AG04450 (cell line): ENCODE measurements at places on chromosomes 16 and 17.
A peak's percentile ranks its signal among the peaks of the same experiment; 100 is the strongest.

GRCh38 chr17:16437083-16437482 is 21.7 kb downstream of the TRPV2 start:
- DNase-seq, result no peak

- no peak for DNase-seq
These were observed 17.1 kb upstream of the CCR7 start for GRCh38 chr17:40582328-40582901.

- no peak for DNase-seq
These were observed 157.2 kb downstream of the SNX29 start for GRCh38 chr16:12133729-12134128.

GRCh38 chr17:78563189-78564145 is 13.7 kb downstream of the DNAH17 start:
- no peak for DNase-seq

DNA sequence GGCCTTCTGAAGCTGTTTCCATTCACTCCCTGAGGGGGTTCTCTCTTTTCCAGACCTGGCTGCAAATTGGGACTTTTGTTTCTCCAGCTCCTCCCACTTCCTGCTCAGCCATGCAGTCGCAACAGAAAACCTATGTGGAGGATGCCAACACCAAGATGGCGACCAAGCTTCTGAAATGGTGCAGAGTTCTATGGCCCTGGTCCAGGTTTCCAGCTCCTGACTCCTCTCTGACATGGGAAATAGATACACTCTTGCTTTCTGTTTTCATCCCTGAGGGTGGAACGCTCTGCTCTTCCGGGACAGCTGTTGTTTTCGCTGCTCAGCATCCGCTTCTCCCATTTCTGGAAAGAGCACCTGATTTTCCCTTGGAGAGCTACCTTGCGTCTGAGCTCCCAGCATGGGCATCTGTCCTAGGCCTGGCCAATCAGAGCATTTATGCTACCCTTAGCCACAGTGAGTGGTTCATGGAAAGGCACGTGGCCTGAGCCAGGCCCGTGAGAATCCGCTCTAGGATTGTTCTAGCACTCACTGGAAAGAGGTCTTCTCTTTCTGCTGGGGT is 8.1 kb downstream of the GPRC5B start:
- DNase-seq, result no peak

DNA sequence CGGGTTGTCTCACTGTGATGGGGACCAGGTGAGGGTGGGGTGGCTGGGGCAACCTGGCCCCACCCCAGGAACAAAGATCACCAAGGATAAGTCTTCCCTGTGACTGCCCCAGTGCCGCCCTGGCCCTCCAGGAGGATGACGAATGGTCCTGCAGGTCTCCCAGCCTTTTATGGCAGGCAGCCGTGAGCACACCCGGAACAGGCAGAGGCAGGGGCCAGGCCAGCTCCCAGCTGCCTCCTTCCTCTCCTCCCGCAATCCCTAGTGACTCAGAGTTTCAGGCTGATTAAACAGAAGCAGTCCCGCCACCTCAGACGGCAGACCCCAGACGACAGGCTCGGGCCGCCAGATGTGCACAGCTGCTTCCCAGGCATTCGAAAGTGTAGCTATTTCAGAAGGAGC is 13.3 kb downstream of the JUP start:
- peak; percentile 74 for DNase-seq

GRCh38 chr17:64110379-64111152 is 19.4 kb downstream of the ERN1 start:
- no peak for DNase-seq

GRCh38 chr17:73005360-73005759 is 87.1 kb downstream of the SLC39A11 start:
- DNase-seq, result no peak

- no peak for DNase-seq
These were observed 4.5 kb upstream of the GALK1 start for GRCh38 chr17:75769536-75769935.

GRCh38 chr16:78321620-78322360 is 222.3 kb downstream of the WWOX start:
- no peak for DNase-seq

DNA sequence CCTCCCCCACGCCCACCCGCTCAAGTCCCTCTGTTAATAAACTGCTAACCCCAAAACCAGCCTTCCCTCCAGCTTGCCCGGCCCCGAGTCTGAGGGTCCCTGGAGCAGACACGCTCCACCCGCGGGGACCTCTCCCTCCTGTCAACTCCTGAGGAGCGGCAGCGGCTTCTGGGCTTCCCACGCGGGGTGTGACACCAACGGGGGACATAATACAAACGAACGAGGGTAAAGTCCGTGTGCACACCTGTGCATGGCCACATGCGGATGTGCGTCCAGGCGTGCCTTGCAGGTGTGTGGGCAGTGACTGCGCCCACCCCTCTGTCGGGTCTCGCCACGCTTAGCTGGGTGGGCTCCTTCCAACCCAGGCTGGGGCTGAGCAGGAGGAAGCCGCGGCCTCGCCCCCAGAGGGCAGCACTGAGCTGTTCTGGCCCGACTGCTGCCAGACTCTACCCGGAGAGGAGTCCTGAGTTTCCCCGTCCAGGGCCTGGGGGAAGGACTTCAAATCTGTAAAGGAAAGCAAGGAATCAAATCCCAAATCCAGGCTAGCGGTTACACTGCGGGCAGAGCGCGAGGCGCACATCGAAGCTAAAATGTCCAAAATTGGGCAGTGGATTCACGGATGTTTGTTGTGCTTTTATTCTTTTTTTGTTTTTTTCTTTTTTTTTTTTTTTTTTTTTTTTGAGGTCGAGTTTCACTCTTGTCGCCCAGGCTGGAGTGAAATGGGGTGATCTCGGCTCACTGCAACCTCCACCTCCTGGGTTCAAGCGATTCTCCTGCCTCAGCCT is 24.2 kb upstream of the KRT17 start:
- peak; percentile 61 for DNase-seq

DNA sequence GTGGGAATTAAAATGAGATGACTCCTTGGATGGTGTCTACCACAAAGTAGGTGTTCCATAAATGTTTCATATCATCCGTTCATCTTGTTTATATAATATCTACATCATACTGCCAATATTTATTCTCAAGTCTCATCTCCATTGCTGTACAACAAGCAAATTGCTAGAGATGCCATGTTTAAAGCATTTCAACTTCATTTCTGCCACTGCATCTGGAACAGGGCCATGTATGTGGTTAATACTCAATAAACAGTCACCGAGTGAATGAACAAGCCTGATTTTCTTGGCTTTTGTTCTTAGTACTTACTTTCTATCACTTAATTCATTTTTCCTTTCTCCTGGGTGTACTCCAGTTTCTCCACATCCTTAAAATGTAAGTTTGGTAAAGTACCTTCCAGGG is 107.6 kb downstream of the KCNJ2 start:
- no peak for DNase-seq

- no peak for DNase-seq
These were observed 8.5 kb downstream of the TEKT1 start for GRCh38 chr17:6823011-6823442.

DNA sequence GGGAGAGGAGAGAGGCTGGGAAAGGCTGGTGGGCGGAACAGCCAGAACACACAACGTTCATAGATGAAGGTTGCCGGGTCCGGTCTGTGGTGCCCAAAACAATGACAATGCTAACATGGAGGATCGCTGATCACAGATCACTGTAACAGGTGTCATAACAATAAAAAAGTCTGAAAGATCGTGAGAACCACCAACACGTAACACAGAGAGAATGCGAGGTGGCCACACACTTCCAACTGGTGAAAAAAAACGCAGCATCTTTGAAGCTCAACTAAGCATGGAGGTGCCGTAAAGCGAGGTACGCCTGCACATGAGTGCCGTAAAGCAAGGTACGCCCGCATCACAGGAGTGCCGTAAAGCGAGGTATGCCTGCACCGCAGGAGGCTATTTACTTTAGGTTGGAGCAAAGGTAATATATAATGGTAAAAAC is 42.3 kb downstream of the ABR start:
- DNase-seq, result no peak

DNA sequence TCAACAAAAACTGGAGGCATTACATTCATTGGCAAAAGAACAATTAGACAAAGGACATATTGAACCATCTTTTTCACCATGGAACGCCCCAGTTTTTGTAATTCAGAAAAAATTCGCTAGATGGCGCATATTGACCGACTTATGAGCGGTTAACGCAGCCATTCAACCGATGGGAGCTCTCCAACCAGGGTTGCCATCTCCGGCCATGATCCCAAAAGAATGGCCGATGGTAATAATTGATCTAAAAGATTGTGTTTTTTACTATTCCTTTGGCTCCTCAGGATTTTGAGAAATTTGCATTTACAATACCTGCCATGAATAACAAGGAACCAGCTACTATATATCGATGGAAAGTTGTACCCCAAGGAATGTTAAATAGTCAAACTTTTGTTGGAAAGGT is 21.4 kb downstream of the ALOX15B start:
- peak; percentile 30 for DNase-seq

DNA sequence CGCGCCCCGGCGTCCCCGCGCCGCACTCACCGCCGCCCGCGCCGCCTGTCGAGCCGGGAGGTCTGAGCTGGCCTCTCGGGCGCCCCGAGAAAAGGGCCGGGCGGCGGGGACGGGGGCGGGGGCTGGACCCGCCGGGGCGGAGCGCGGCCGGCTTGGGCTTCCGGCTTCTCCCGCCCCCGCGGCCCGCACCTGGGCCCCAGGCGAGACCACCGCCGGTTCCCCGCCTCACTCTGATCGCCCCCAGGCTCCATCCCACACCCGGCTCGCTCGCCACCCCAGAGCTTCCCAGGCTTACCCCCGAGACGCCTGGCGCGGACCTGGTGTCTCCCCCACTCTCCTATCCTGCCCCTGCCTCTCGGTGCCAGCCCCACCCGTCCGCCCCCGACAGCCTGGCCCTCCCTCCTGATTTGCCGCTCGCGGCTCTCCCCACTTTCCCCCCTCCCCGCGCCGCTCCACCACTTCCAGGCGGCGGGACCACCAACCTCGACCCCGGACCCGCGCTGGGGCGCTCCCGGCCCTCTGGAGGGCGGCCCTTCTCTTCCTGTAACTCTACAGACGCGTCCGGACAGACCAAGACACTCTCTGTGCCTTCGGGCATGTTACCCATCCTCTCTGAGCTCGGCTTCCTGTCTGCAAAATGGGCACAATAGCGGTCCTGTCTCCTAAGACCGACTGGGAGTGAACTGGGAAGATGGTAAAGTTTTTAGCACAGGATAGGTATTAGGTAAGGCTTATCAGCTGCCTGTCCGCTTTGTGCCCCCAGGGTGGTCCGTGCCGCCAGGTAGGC is at the start of gene LITAF:
TSS of gene LITAF (minus strand) at position 64 of the 787 bp plus-strand sequence. CDS start 30,189 bp downstream, outside the sequence.
- no peak for DNase-seq

- no peak for DNase-seq
These were observed 20.0 kb downstream of the MXRA7 start for GRCh38 chr17:76690596-76691280.

DNA sequence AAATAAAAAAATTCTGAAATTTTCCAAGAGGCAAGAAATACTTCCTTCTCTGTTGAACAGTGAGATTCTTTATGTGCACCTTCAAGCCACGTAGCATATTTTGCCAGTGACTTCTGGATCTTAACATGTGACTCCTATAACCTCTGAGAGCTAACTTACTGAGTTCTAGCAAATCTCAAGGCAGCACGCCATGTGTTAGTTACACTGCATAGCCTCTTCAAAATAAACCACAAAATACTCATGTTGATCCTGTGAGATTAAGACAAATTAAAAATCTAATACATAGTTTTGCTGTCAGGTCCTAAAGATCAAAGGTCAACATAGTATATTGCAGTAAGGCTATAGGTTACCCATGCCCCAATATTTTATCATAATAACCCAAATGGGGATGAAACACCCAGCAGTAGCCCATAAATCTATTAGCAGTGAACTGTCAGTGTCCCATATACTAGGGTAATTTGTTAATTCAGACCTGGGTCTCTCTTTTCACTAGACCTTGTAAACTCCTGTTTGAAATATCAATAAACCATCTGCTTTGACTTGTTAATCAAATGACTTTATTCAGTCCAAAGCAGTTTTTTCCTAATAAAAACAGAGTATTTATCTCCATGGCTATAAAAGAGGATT is 343.1 kb downstream of the ZFHX3 start:
- no peak for DNase-seq

DNA sequence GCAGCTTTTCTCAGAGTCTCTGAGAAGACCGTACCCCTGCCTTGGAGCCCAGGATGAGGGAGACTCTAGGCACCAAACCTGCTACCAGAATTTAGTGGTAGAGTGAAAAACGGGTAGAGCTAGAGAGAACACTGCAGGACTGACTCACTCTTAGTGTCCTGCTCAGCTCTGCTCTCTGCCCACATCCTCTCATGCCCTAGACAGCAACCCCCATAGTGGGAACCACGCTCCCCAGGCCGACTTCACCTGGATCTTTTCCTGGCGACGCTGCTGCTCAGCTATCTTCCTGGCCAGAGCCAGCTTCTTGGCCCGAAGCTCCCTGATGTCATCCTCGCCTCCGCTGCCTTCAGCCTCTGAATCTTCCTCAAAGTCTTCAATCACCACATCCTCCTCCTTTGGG is 26.7 kb downstream of the HIC1 start:
- DNase-seq, result no peak

DNA sequence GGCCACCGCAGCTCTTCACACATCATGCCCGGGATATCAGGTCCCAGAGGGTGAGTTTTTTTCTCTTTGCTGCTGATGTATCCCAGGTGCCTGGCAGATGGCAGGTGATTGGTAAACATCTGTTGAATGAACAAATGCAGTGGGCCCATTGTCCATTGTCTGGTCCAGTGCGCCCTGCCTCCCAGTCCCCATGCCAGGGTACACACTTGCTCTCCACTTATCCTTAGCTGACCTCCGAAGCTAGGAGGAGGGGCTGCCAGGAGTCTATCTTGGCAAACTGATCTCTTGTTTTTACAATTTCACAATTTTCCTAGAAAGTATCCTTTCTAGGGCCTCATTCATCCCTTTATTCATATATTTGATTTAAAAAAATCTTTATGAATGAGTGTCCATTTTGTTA is 196.0 kb downstream of the RAB11FIP4 start:
- no peak for DNase-seq

GRCh38 chr16:67248073-67248400 is 742 bp upstream of the SLC9A5 start:
- no peak for DNase-seq
